ENCODE measurements at places on chromosomes 16 and 17.

- no peak for DNase-seq
Measured at GRCh38 chr16:610513-611381, 20.0 kb upstream of the WFIKKN1 start.

- DNase-seq, result no peak
Measured at GRCh38 chr17:33520426-33521330, 227.6 kb upstream of the ASIC2 start.

DNA sequence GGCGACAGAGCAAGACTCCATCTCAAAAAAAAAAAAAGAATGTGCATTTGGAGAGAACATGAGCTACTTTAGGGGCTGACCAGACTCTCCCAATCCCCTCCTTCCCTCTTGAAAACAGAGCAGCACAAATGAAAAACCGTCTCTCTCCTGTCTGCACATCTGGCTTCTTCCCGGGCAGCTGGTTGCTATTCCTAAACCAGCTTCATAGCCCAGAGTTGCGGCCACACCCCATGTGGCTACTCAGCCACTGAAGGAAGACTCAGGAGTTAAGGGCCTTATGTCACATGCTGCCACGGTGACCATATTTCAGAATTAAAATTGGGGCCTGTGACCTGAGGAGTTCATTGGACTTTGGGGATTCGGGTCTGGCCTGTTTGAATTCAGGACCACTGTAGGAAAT lies 48.3 kb downstream of the KATNIP start:
- no peak for DNase-seq

DNA sequence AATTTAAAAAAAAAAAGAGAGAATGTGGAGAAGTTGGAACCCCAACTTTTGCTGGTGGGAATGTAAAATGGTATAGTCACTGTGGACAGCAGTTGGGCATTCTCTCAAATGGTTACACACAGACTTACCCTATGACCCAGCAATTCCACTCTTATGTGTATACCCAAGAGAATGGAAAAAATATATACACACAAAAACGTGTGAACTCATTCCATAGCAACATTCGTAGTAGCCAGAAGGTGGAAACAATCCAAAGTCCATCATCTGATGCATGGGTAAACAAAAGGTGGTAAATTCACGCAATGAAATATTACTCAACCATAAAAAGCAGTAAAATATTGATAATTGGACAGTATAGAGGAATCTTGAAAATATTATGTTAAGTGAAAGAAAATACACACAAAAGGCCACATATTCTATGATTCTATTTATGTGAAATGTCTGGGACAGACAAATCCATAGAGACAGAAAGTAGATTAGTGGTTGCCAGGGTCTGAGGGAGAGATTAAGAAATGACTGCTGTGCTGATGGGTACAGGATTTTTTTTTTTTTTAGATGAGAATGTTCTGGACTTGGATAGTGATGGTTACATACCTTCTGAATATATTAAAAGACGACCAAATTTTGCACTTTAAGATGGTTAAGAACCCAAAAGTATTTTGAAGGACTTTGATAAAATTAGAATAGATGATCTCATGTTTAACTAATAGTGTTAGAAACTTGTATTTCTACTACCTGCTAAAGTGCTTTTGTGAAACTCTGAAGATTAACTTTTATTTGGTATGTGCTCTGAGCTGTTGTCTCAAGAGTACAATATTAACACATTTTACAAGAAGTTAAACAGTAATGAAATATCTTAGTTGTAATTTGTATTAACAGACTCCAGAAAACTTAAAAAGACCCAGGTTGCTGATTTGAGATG lies 60.9 kb downstream of the MRTFB start:
- DNase-seq, result no peak

GRCh38 chr17:81112450-81112849 lies 52.9 kb upstream of the PVALEF start:
- DNase-seq, result no peak

Data from coronary artery (tissue), 2 donors.